Esophagus squamous epithelium (tissue), 5 donors: ENCODE measurements at places on chromosomes 13 and 19.

DNA sequence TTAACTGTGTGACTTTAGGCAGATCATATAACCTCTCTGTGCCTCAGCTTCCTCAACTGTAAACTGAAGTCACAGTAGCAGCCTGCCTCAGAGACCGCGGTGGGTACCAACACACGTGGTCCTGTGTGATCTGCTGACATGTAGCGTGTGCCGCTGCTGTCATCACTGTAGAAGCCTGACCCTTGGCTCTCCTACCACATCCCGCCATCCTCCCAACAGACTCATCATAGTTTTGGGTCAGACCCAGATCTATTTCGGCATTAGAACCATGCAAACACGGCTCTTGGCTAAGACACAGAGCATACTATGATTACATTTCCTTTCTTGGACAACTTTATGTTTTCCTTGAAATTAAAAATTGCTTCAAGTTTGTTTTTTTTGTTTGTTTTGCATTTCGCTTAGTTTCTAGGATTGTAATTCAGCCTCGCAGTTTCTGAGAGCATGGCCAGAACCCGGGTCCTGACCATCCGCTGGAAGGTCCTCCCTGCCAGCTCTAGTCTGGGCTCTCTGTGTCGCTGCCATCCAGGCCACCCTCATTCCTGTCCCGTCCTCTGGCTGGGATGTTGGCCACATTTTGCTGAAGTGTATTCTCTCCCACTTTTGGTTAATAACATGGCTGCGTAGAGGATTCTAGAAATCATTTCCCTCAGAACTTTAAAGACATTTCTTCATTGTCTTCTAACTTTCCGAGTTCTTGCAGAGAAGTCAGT lies 53.0 kb downstream of the GGACT start:
- no peaks in the 10 kb centered on the region for H3K36me3 ChIP-seq
- no peaks in the 10 kb centered on the region for H3K27me3 ChIP-seq
- H3K27ac ChIP-seq: no peak overlapping the region
- H3K4me1 ChIP-seq: no peaks in the 10 kb centered on the region
- H3K4me3 ChIP-seq: no peak overlapping the region

- H3K4me1 ChIP-seq: no peaks in the 10 kb centered on the region
- no peak for DNase-seq
- H3K27ac ChIP-seq: no peak overlapping the region
- no peaks in the 10 kb centered on the region for H3K36me3 ChIP-seq
These were observed 134.1 kb upstream of the RXFP2 start for GRCh38 chr13:31605076-31605860.

DNA sequence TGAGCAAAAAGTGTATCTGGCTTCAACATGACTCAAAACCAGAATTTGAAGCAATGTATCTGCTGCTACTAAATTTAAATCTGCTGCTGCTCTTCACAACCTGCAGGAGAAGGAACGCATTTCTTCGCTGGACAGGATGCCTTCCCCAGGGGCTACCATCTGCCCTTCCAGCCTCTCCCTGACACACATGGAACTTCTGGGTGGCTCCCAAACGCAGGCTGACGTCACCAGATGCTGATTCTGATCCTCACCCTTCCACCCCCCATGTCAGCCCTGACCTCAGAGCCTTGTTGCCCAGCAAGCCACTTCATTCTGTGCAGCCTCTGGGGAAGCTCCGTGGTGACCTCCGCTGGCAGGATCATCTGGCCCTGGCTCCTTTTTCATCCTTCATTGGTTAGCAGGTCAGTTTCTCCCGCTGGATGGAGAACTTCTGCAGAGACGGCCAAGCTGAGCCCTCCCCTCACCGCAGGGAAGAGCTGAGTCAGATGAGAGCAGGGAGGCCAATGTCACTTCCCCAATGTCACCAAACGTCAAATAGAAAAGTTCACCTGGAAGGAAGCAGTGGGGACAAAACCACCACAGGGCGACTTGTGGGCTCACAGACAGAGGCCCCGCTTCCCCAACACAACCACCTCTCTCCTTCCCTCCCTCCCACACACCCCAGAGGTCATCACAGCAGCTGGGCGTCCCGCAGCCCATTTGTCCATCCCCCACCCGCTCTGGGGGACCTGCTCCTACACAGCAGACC lies 14.0 kb upstream of the RAB20 start:
- H3K4me1 ChIP-seq: no peaks in the 10 kb centered on the region
- no peak overlapping the region for H3K4me3 ChIP-seq
- H3K36me3 ChIP-seq: no peaks in the 10 kb centered on the region
- DNase-seq: no peak
- no peaks in the 10 kb centered on the region for H3K27me3 ChIP-seq

DNA sequence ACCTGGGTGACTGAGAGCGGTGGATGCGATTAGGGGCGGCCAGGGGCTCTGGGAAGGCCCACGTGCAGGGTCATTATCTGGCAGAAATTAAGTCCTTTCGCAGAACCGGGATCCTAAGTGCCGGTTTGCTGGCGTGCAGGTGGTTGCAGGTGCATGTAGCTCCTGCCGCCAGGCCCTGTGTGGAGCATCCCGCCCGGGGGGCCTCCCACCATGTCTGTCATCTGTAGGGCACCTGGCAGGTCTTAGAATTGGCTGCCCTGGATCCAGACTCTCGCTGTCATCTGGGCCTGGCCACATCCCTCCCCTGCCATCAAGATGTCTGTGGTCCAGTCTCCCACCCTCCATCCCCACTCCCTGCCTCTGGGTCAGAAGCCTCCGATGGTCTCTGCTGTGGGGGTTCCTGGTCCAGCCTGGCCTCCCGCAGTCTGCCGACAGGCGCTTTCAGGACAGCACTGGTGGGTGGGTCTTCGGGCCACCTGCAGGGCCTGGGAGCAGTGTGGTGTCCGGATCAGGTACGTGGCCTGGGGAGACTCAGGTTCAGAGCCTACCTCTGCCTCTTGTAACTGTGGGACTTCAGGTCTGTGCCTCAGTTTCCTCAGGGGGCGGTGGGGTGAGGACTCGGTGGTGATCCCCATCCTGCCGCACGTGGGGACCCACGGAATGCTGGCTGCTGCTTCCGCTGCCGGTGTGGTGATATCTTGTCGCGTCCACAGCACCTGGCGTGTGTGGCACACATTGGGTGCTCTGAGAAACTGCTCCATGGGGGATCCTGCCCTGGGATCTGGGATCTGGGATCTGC lies 5.4 kb downstream of the GNA11 start:
- no peaks in the 10 kb centered on the region for H3K36me3 ChIP-seq
- peaks cover 99% of the 10 kb centered on the region for H3K4me1 ChIP-seq
- no peak for DNase-seq
- peak overlapping the region; percentile 76 for H3K4me3 ChIP-seq
- H3K27me3 ChIP-seq: no peaks in the 10 kb centered on the region

GRCh38 chr13:27012482-27013197 lies 159.0 kb downstream of the USP12 start:
- H3K27ac ChIP-seq: peak overlapping the region; percentile 70
- peaks cover 4% of the 10 kb centered on the region for H3K4me1 ChIP-seq
- H3K4me3 ChIP-seq: no peak overlapping the region
- no peaks in the 10 kb centered on the region for H3K27me3 ChIP-seq
- DNase-seq: no peak

GRCh38 chr13:102033857-102034331 lies 368.0 kb downstream of the FGF14 start:
- no peak overlapping the region for H3K27ac ChIP-seq
- H3K4me3 ChIP-seq: no peak overlapping the region
- no peak for DNase-seq
- H3K36me3 ChIP-seq: no peaks in the 10 kb centered on the region
- no peaks in the 10 kb centered on the region for H3K4me1 ChIP-seq
